GM18507 (cell line): ENCODE measurements at places on chromosomes 7 and 10.
A peak's percentile ranks its signal among the peaks of the same experiment; 100 is the strongest.

- DNase-seq: no peak
These were observed 40.8 kb upstream of the ZNF438 start for GRCh38 chr10:31072451-31072850.

- DNase-seq: no peak
These were observed 681.3 kb downstream of the TNS3 start for GRCh38 chr7:46900312-46901263.

DNA sequence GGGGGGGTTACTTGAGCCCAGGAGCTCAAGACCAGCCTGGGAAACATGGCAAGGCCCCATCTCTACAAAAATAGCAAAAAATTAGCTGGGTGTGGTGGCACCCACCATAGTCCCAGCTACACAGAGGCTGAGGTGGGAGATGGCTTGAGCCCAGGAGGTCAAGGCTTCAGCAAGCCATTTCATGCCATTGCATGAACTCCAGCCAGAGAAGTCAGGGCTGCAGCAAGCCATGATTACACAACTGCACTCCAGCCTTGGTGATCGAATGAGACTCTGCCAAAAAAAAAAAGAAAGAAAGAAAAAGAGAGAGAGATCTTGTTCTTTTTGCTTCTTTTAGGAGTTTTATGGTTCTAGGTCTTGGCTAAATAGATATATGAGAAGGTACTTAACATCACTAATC is 200.2 kb upstream of the PHYHIPL start:
- DNase-seq: no peak

DNA sequence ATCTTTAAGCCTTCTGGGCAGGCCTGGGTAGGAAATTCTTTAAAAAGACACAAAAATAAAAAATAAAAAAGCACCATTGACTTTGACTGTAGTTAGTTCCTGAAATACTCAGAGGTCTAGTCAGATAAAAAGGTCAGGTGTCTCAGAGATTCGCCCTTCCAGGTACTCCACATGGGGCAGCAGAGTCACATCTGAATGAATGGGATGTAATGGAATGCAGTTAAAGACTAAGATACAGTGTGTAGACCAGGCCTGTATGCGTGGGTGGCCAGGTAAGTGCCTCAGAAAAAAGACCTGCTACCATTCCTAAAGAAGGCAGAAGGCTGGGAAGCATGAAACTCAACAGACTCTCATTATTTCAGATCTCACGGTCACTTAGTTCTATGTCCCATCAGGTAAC is 68.6 kb upstream of the SEM1 start:
- no peak for DNase-seq

DNA sequence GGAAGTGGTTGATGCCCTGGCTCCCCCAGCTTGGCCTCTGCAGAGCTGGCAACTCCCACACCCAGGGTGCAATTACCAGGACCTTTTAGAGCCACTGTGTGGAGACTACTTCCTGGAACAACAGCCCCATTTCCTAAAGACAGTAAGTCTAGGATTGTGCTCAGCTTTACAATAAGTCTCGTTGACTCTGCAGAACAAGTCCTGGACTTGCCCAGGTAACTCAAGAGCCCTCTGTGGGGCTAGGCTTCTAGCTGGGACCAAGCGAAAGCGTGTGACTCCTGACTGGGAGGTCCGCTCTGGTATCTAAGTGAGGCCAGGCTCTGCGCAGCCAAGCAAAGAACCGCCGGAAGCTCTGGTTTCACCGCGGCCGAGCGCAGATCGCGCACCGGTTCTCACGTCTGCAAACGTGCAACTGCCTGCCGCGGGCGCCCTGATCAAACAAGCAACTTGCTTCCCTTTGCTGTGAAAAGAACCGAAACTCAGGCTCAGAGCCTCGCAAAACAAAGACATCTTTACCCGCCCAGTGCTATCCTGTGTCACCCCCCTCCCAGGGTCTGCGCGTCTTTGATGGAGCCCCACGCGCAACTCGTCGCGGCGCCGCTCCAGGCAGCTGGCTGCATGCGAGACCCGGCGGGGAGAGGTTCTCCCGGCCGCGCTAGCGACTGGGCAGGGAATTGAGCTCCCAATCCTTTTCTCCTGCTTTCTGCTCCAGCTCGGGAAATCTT is 4.4 kb upstream of the PDLIM1 start:
- DNase-seq: peak; percentile 69

GRCh38 chr10:130470973-130471372 is 334.8 kb downstream of the GLRX3 start:
- DNase-seq: no peak

GRCh38 chr10:71268758-71269157 is 50.3 kb upstream of the SLC29A3 start:
- DNase-seq: no peak

GRCh38 chr10:113992471-113993011 is 51.1 kb upstream of the ADRB1 start:
- DNase-seq: no peak

- no peak for DNase-seq
These were observed 61.9 kb downstream of the SPOCK2 start for GRCh38 chr10:72026278-72027111.

DNA sequence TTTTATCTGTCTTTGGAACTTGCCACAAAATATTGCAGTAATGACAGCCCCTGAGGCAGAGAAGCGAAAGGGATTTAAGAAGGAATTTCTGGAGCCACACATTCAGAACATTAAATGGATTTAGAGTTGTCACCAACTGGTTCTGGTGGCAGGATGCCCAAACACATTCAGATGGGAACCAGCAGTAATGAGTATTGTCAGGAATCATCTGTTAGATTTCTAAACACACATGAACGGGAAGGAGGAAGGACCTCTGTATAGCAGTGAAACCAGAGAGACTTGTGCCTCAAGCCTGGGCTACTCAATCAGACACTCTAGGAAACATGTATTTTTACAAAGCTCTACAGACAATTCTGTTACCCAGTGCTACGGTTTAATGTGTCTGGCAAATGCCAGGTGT is 103.8 kb upstream of the CCNY start:
- no peak for DNase-seq

GRCh38 chr10:21533467-21534279 is at the start of gene MLLT10:
Gene MLLT10, plus strand, starts transcription at chr10:21534232. Its CDS starts 413 bp downstream, at chr10:21534645.
- peak; percentile 86 for DNase-seq

DNA sequence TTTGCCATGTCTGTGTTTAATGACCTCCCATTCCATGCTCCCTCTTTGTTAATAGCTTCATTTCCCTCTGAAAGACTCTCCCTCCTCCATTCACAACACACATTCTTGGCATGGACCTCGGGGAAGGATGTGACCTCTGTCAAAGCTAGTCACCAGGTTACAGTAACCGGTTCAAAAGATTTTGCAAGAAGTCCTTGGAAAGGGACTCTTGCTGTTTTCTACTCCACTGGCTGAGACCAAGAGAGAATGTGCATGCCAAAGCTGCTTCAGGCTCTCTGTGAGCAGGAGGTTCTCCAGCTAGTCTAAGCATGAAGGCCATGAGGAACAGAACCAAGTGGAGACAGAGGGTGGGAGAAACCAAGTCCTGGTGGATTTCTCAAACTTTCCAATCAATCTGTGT is 732.6 kb downstream of the CCSER2 start:
- no peak for DNase-seq

- peak; percentile 77 for DNase-seq
These were observed 463 bp upstream of the UPP1 start for GRCh38 chr7:48088559-48089045.

GRCh38 chr10:79430936-79431335 is 14.5 kb downstream of the ZCCHC24 start:
- DNase-seq: no peak

DNA sequence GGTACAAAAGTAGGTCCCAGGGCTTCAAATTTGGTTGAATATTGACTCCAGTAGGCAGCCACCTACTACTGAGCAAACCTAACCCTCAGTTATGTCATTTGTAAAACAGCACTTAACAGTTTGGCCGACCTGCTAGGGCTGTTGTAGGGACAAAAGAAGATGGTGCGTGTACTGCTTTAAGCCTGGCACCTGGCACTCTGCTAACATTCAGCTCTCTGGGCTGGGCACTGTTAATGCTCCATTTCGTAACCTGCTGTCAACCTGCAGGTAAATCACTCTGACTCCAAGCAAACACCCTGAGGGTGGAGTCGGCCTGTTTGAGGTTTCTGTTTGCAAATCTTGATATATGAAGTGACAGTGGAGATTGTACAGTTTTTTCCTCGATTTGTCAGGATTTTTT is 7.2 kb downstream of the ZKSCAN1 start:
- no peak for DNase-seq

DNA sequence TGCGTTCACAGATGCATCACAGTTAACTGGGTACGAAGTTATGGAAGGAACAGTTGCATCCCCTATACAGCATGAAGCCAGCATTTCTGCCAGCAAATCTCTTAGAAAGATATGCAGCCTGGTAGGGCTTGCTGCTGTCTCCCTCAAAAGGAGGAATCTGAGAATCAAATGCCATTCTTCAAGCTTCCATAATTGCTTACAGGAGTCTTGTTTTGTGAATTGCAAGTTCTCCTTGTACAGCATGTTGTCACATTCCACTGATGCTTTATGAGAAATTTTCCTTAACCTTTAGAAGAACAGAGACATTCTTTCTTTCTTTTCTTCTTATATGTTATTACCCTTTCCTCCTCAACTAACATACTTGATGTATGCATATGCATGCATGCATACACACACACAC is 134.6 kb downstream of the CHRM2 start:
- no peak for DNase-seq

DNA sequence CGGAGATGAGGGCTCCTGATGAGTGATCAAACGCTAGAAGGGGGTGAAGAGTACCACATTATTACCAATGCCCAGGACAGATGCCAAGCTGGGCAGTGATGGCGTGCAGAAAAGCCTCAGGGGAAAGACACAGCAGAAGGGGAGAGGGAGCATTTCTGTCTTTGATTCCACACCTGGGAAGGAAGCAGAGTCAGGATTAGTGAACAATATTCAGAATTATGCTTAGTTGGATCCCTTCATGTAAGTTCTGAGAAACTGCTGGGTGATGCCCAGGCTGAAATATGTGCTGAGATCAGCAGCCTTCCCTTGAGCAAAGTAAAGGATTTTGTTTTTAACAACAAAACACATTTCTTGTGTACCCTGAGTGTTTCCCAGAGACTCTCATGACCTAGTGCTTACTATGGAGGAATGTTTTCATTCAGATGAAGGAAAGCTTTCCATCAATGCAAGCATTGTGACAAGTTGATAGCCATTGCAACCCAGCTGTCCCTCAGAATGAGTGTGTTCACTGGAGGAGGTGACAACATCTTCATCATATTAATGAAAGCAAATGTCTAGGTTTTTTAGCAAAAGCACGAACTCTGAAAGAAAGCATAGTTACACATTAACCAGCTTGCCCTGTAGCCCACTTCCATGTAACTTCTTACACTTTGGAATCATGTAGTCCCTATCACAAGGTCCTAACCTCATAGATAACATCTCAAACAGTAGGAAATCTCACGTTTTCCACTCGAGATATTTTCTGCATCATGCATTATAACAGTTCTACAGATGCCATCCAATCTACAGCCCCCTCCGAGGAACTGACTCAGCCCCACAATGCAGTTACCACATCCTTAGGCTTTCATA is 23.8 kb upstream of the AKR1C1 start:
- DNase-seq: no peak

- DNase-seq: no peak
These were observed 6.2 kb upstream of the STARD3NL start for GRCh38 chr7:38171623-38172391.

- peak; percentile 4 for DNase-seq
These were observed 41.7 kb downstream of the FAS start for GRCh38 chr10:89032141-89032891.

- no peak for DNase-seq
These were observed 408.3 kb upstream of the ANKRD30A start for GRCh38 chr10:36717118-36717517.

- DNase-seq: no peak
These were observed 30.3 kb downstream of the PROSER2 start for GRCh38 chr10:11853468-11853867.

- no peak for DNase-seq
These were observed 85.0 kb downstream of the KMT2E start for GRCh38 chr7:105098863-105099515.

GRCh38 chr7:151599401-151600227 is 79.9 kb upstream of the RHEB start:
- DNase-seq: no peak

DNA sequence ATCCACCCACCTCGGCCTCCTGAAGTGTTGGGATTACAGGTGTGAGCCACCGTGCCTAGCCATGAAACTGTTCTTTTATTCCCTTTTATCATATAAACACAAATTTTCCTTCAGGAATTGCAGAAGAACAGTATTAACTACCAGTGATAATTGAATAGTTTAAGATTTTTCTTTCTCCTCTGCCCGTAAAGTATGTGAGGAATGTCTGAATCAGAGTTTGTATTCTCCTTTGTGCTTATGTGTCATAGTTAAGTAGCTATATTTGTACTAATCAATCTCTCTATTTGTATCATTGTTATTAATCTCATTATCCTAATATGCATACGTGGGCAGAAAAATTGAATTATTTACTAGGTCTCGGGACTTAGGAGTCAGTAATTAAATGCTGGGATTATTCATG is 83.6 kb downstream of the ZNF277 start:
- DNase-seq: no peak

DNA sequence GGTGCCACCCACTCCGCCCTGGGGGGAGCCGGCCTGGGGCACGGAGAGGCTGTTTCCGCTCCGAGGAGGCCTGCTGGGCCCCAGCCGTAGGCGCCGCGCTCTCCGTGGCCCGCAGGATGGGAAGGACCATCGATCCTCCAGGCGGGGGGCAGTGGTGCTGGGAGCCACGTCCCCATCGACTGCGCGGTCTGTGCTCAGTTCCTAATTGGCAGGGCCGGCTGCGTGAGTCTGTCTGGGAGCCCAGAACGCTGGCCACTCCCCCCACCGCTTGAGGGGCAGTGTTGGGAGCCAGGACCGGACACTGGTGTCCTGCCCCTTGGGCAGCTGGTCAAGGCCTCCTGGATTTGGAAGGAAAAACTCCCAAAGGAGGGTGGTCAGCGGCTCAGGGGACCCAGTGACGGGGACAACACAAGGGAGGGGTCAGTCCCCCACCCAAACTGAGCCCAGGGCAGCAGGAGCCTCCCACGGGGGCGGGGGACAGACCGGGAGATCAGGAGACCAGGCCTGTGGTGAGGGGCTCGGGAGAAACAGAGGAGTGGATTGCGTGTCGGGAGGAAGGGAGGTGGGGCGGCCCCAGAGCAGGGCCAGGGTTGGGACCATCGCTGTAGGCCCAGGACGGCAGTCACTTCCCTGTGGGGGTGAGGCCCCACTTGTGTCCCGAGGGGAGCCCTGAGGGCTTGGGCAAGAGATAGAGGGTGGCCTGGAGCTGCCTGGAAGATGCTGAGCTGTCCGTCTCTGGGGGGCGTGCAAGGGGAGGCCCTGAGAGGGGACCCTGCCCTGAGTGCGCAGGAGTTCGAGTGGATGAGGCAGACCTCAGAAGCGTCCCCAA is 89.0 kb downstream of the UNCX start:
- no peak for DNase-seq

- no peak for DNase-seq
These were observed 762.0 kb upstream of the IGFBP3 start for GRCh38 chr7:46682836-46683624.

DNA sequence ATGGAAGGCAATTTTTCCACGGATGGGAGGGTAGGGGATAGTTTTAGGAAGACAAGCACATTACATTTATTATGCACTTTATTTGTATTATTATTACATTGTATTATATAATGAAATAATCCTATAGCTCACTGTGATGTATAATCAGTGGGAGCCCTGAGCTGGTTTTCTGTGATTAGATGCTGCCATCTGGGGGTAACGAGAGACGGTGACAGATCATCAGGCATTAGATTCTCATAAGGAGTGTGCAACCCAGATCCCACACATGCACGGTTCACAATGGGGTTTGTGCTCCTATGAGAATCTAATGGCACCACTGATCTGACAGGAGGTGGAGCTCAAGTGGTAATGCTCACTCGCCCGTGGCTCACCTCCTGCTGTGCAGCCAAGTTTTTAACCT is 103.9 kb upstream of the STK17A start:
- DNase-seq: no peak

GRCh38 chr10:100528123-100528886 is 1.4 kb downstream of the NDUFB8 start:
- DNase-seq: no peak
